ENCODE measurements at places on chromosomes 2 and 18.

DNA sequence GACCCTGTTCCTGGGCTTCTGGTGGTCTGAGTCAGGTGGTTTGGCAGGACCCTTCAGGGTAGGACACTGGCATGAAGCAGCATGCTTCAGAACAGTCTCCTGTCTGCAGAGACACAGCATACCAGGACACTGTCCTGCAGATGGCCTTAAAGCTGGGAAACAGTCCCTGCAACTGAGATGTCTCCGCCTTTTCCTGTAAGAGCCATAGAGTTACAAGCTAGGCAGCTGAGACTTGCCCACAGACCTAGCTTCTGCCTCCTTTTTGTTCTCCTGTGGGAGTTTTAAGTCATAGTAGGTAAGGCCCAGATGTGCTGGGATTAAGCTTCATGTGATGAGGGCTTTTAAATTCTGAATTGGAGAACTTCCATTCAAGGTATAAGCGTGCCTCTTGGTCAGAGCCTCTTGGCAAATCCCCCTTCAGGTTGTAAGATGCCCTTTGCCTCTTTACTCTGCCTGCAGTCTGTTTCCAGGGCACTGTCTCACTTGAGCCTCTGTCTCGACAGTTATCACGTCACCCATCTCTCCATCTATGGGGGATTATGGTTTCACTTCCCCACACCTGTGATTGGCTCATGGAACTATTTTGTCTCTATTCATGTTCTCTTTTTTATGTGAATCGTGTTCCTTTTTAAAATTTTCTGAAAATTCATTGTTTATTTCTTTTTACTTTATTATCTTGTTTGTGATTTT is 51.8 kb downstream of the COA5 start:
- DNase-seq, result no peak

GRCh38 chr18:74444104-74444503 is 13.0 kb downstream of the DIPK1C start:
- no peak for DNase-seq

DNA sequence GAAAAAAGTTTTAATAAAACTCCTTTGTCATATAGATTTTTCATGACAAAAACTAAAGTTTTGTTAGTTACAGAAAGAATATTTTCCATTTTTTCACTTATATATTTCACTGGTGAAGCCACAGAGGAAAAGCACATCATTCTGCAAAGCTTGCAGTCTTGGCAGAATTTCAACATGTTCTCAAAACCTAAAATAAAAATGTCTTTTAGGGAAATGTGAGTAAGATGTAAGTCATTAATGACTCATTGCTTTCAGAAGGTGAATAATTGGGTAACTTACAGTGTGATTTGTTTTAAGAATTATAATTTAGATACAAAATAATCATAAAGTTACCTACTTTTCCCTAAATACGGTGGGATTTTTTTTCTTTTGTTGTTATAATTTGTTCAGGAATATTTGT is 43.4 kb upstream of the TNFRSF11A start:
- DNase-seq, result no peak

DNA sequence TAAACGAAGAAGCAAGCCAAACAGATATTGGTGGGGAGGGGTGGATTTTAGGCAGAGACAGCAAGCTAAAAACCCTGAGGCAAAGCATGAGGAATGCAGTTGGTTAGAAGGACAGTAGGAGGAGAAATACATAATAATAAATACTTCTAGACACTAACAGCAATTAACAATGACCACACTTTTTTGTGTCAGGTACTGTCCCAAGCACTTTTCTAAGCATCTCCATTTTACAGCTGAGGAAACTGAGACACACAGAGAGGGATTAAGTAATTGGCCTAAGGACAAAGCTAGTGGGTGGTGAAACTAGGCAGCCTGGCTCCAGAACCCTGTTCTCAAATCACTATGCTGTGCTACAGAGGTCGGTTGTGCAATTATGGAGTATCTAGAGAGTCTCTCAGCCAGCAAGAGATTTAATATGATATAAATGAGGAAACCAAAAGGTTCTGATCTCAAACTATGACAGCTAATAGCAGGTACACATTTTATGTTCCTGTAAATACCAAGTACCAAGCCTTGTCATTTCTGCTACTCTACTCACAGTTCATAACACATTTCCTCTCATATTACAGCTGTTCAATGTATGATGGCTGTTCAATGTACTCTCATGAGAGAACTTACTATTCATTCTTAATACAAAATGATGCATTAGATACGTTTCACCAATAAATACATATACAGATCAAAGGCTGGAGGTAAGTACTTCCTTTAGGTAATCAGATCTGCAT is 5.3 kb downstream of the MAP4K3 start:
- DNase-seq, result no peak

GRCh38 chr18:46891742-46892214 is 25.5 kb downstream of the PIAS2 start:
- DNase-seq, result no peak

DNA sequence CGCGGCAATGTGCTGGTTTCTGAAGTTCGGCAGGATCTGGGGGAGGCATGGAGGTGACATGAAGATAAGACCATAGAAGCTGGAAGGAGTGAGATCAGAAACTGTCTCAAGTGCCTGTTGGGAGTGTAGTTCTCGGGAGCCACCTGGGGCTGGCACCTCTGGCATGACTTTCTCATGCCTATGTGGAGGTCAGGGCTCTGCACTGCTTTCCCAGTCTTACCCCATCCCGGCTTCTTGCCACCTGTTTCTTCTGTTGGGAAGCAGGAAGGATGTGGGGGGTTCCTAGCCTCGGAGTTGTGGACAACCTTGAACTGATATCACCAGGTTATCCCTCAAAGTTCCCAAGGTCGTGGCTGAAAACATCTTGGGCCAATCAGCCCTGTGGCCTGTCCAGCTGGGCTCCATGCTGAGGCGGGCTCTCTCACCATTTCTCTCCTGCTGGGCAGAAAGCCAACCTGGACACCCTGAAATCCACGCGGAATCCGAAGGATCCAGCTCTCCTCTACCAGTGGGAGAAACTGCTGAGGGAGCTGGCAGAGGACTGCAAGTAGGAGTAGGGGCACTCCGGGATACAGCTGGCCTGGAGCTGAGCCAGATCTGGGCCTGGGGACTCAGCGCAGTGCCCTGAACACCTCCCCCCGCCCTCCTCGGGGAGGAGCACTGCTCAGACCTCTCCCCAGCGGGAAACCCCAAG is 42.5 kb downstream of the FER1L5 start:
- no peak for DNase-seq

DNA sequence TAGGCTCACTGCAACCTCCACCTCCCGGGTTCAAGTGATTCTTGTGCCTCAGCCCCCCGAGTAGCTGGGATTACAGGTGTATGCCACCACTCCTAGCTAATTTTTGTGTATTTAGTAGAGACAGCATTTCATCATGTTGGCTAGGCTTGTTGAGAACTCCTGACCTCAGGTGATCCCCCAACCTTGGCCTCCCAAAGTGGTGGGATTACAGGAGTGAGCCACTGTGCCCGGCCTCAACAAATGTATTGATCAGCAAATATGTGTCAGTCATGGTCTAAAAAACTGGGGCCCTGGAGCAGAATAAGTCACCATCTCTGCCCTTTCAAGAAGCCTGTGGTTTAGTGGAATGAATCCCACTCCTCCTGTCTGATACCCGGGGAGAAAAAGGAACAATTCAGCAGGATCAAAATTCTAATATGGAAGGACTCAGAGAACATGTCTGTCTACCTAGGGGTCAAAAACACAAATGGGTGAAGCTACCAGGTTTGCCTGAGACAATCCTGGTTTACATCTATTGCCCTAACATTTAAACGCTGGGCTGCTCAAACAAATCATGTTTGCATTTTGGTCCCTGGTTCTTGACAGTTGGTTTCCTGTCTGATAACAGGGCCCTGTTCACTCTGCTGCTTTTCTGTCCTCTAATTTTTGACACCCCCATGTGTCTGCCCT is 21.6 kb downstream of the GCKR start:
- no peak for DNase-seq

GRCh38 chr2:122868646-122869275 is 1113.3 kb downstream of the TSN start:
- no peak for DNase-seq

- DNase-seq, result peak; percentile 33
Observed at GRCh38 chr2:7467782-7468447, 550.7 kb downstream of the RNF144A start.

All from stimulated activated CD8-positive, alpha-beta memory T cell treated with anti-CD3 and anti-CD28 coated beads, Interleukin-7, amount 100 ng/mL, for 4 hours (primary cell).